ENCODE measurements at places on chromosomes 6 and 20. TPM values are rescaled to one million over a fixed set of nuclear protein-coding genes. Genes with fewer than 3 reads are reported as not detected.

C20orf202 gene
- total RNA-seq, result 0.32 TPM

TOMM34 gene
- 11.6 TPM for total RNA-seq

IPCEF1 gene
- 8.7 TPM for total RNA-seq

EDEM2 gene
- 27.9 TPM for total RNA-seq

PPP1R18 gene
- total RNA-seq, result 46.0 TPM

CAPN11 gene
- total RNA-seq, result 19.8 TPM

DHX16 gene
- 144 TPM for total RNA-seq

TMC2 gene
- not detected for total RNA-seq

OR2J3 gene
- not detected for total RNA-seq

SLA2 gene
- total RNA-seq, result 2.6 TPM

EFCAB8 gene
- 0.14 TPM for total RNA-seq

PFDN4 gene
- 43.1 TPM for total RNA-seq

SLC17A2 gene
- not detected for total RNA-seq

GSTA2 gene
- not detected for total RNA-seq

CDH22 gene
- not detected for total RNA-seq

SCRT2 gene
- not detected for total RNA-seq

CST3 gene
- total RNA-seq, result 1,644 TPM

DNAH8 gene
- 0.16 TPM for total RNA-seq

VAPB gene
- 11.6 TPM for total RNA-seq

F13A1 gene
- 28.6 TPM for total RNA-seq

TTK gene
- total RNA-seq, result 1.2 TPM

TP53TG5 gene
- not detected for total RNA-seq

E2F1 gene
- 1.2 TPM for total RNA-seq

GPX5 gene
- not detected for total RNA-seq

MRAP2 gene
- total RNA-seq, result 4.8 TPM

CAGE1 gene
- total RNA-seq, result not detected

NOTCH4 gene
- 13.1 TPM for total RNA-seq

ENPP3 gene
- total RNA-seq, result 4.6 TPM

TAF8 gene
- 36.2 TPM for total RNA-seq

RPN2 gene
- 111 TPM for total RNA-seq

RGS19 gene
- 37.4 TPM for total RNA-seq

MYCT1 gene
- total RNA-seq, result 2.4 TPM

C6orf52 gene
- total RNA-seq, result not detected

PACRG gene
- not detected for total RNA-seq

TNXB gene
- 84.5 TPM for total RNA-seq

MUCL3 gene
- not detected for total RNA-seq

SEMG2 gene
- total RNA-seq, result not detected

MYL9 gene
- total RNA-seq, result 437 TPM

SRSF12 gene
- total RNA-seq, result not detected

SLC17A4 gene
- total RNA-seq, result 69.5 TPM

CCDC170 gene
- 1.5 TPM for total RNA-seq

SLC32A1 gene
- not detected for total RNA-seq

CTAGE9 gene
- not detected for total RNA-seq

CTCFL gene
- 0.14 TPM for total RNA-seq

TRAPPC3L gene
- total RNA-seq, result not detected

THBS2 gene
- 19.1 TPM for total RNA-seq

MYMX gene
- not detected for total RNA-seq

DYNLT2 gene
- 4.3 TPM for total RNA-seq

TMEM200A gene
- total RNA-seq, result 0.20 TPM
